Thoracic aorta (tissue), 2 donors: ENCODE measurements at places on chromosomes 7 and 10. TPM values are rescaled to one million over a fixed set of nuclear protein-coding genes. Genes with fewer than 3 reads are reported as not detected.

The NUTM2E gene
- not detected for total RNA-seq

The SFMBT2 gene
- 9.0 TPM for total RNA-seq

The C10orf62 gene
- total RNA-seq, result 1.2 TPM

The RELN gene
- 5.1 TPM for total RNA-seq

The MACROH2A2 gene
- total RNA-seq, result 8.5 TPM

The FLNC gene
- total RNA-seq, result 273 TPM

- H3K27ac ChIP-seq, result no peak overlapping the region
- H3K4me1 ChIP-seq, result no peaks in the 10 kb centered on the region
- DNase-seq, result no peak
- H3K27me3 ChIP-seq, result no peaks in the 10 kb centered on the region
- no peak overlapping the region for H3K4me3 ChIP-seq
Observed at GRCh38 chr7:68688416-68689086, 909.7 kb upstream of the AUTS2 start.

- no peaks in the 10 kb centered on the region for H3K4me1 ChIP-seq
- H3K27ac ChIP-seq, result no peak overlapping the region
- H3K36me3 ChIP-seq, result no peaks in the 10 kb centered on the region
- no peak overlapping the region for H3K4me3 ChIP-seq
- no peak for DNase-seq
Observed at GRCh38 chr10:113867904-113868303, 13.4 kb downstream of the NHLRC2 start.

DNA sequence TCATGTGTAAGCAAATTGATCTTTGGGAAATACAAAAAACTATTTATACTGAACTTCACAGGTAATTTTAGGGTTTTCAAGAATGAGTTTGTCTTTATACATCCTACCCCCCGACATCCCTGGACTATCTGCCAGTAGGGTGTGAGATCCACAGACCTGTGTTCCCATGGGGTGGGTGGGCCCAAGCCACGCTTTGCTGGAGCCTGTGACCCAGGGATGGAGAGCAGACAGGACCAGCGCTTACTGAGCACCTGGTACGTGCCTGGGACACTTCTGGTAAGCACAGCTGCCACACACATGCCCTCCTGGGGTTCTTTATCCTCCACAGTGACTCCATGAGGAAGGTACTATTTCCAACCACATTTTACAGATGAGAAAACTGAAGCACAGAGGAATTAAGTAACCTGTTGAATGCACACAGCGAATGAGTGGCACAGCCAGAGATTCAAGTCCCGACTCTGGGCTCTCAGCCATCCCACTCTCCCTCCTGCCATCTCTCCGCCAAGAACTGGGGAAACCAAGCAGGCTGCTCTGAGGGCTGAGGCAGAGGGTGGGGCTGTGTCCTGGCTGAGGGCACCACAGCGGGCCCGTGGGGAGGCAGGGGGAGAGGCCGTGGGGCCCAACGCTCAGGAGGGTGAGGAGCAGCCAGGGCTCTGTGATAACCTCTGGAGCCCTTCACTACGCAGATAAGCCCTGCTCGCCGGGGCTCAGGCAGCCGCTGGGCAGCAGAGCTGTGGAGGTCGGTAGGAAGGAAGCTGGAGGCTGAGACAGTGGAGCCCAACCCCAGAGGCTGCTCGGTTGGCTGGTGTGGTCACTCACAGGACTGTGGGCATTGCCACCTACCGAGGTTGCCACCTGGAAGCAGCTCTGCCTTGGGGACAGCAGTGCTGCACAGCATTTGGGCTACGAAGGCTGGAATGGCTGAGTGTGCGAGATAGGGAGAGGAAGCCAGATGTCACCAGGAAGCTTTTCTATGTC lies 124.2 kb downstream of the ARHGAP22 start:
- no peak overlapping the region for H3K27ac ChIP-seq
- DNase-seq, result no peak
- peak overlapping the region; percentile 9 for H3K4me3 ChIP-seq
- H3K27me3 ChIP-seq, result no peaks in the 10 kb centered on the region
- H3K36me3 ChIP-seq, result no peaks in the 10 kb centered on the region

- no peaks in the 10 kb centered on the region for H3K36me3 ChIP-seq
- no peak overlapping the region for H3K27ac ChIP-seq
- no peaks in the 10 kb centered on the region for H3K27me3 ChIP-seq
- no peak for DNase-seq
- no peak overlapping the region for H3K4me3 ChIP-seq
Observed at GRCh38 chr7:21980926-21981500, 35.3 kb upstream of the CDCA7L start.

GRCh38 chr10:122657729-122658128 lies 41.9 kb downstream of the C10orf120 start:
- H3K36me3 ChIP-seq, result no peaks in the 10 kb centered on the region
- H3K4me1 ChIP-seq, result no peaks in the 10 kb centered on the region
- H3K4me3 ChIP-seq, result no peak overlapping the region
- DNase-seq, result no peak
- H3K27ac ChIP-seq, result no peak overlapping the region
- no peaks in the 10 kb centered on the region for H3K27me3 ChIP-seq

DNA sequence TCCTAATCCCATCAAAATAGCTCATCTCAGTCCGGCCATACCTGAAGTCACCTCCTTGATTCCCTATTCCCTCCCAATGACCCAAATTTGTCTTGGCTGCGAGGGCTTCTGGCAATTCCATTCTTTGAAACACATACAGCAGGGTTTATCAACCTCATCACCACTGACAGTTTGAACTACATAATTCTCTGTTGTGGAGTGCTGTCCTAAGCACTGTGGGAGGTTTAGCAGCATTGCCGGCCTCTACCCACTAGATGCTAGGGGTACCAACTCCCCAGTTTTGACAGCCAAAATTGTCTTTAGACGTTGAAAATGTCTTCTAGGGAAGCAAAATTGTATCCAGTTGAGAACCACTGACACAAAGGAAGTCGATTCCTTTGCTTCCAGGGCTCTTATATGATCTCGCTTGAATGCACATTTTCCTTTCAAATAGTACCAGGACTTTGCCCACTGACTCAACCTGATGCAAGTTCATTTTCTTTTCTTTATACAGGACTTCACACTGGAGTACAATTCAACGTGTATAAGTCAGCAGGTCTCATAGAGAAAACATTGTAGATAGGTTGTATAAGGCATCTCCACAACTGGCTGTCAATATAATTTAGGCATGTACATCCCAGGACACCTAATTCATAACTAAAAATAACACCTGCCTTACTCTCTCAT lies 133.3 kb downstream of the STRA8 start:
- no peaks in the 10 kb centered on the region for H3K27me3 ChIP-seq
- H3K4me3 ChIP-seq, result no peak overlapping the region
- no peak overlapping the region for H3K27ac ChIP-seq
- no peaks in the 10 kb centered on the region for H3K4me1 ChIP-seq

- no peaks in the 10 kb centered on the region for H3K36me3 ChIP-seq
- no peak for DNase-seq
- H3K27me3 ChIP-seq, result no peaks in the 10 kb centered on the region
- H3K27ac ChIP-seq, result no peak overlapping the region
Observed at GRCh38 chr10:99143011-99143410, 92.6 kb downstream of the HPSE2 start.

GRCh38 chr10:69362471-69362954 lies 54.2 kb downstream of the TACR2 start:
- peak overlapping the region; percentile 91 for H3K27ac ChIP-seq
- peak; percentile 66 for DNase-seq
- H3K36me3 ChIP-seq, result peaks cover 22% of the 10 kb centered on the region
- H3K4me3 ChIP-seq, result peak overlapping the region; percentile 27
